ENCODE measurements at places on chromosomes 11 and 22.

- no peak for DNase-seq
Observed at GRCh38 chr11:132352497-132352896, 982.1 kb downstream of the NTM start.

GRCh38 chr22:40638261-40638660 is 1.7 kb upstream of the MRTFA start:
- DNase-seq: no peak

GRCh38 chr11:2409126-2409525 is 8.6 kb downstream of the TSSC4 start:
- DNase-seq: no peak

GRCh38 chr22:50718352-50718709 is 19.7 kb upstream of the ACR start:
- DNase-seq: no peak

All from stimulated activated CD4-positive, alpha-beta T cell treated with anti-CD3 and anti-CD28 coated beads, Interleukin-12 subunit alpha, Interleukin-12 subunit beta, amount 100 ng/mL, for 24 hours (primary cell).